ENCODE measurements at places on chromosomes 4 and X.
A peak's percentile ranks its signal among the peaks of the same experiment; 100 is the strongest.

GRCh38 chr4:151426513-151426912 is 17.5 kb downstream of the FHIP1A start:
- no peak for DNase-seq

GRCh38 chr4:20416800-20417199 is 165.1 kb downstream of the SLIT2 start:
- DNase-seq, result no peak

DNA sequence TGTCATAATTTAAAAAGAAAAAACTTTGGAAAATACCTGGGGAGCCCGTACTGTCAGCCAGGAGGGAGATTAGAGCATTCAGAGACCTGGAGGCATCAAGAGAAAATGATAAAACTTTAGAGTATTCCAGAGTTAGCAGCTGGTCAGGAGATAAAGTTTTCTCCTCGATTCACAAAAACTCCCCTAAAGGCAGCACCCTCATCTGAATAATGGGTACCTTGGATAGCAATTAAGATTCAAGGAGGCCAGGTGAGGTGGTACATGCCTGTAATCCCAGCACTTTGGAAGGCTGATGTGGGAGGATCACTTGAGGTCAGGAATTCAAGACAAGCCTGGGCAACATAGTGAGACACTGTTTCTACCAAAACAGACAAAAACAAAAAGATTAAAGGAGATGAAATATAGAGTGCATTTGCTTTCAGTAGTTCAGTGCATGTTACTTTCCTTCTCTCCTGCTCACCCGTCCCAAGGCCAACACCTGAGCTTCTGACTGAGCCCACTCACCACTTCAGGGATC is 18.6 kb upstream of the RAB40A start:
- DNase-seq, result no peak

DNA sequence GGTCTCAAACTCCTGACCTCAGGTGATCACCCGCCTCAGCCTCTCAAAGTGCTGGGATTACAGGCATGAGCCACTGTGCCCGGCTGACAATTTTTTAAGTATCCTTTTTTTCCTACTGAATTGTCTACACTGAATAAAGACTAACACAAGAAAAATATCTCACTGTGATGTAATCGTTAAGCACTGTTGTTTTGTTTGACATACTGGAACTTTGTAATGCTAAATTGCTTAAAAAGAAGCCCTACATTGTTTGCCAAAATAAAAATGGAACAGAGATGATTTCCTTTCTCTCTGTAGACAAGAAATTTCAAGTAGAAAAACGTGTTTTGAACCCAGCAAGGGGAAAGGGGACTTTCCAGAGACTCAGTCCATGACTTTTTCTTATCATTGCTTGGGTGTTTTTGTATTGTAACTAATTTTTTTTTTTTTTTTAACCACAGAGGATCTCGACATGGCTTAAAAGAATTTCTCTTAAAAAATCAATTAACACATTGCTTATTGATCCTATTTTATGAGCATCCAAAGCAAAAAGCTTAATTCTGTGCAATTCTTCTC is 74.9 kb downstream of the TMEM156 start:
- no peak for DNase-seq

DNA sequence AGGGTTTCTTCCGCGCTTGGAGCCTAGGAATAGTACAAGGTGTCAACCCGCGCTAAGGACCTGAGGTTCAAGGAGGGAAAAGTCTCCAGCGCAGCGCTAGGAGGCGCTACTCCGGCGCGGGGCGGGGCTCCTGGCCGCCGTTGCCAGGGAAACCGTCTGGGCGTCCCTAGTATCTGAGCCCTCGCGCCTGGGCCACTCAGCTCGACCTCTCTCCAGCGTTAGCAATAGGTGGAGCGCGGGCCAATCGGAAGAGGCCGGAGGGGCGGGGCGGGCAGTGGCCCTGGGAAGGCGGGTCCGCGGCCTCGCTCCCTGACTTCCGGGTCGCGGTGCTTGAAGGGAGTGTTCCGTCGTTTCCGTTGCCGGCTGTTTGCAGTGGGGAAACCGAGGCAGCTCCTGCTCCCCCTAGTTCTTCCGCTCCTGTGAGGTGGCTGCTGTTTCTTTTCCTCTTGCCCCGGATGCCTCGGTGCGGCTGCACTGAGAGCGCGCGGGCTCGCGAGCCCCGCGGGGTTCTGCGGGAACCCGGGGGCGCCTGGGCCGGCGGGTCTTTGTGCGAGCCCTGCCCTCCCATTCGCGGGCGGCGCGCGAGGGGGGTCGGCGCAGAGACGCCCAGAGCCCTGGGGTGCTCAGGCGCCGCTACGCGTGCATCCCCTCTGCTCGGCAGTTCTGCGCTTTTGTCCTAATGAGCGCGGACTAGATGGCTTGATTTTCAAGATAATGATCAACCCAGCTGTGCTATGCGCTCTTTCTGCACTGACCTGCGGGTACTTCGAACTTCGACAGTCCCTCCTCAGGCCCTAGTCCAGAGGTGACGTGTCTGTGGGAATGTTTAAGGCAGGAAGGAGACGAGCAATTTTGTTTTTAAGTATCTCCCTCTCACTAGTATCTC is at the start of gene ELMOD2:
TSS of gene ELMOD2 (plus strand) at position 312 of the 886 bp plus-strand sequence. CDS start 1,261 bp downstream, outside the sequence.
- peak; percentile 93 for DNase-seq

- DNase-seq, result no peak
Observed at GRCh38 chr4:150581056-150581605, 820 bp upstream of the MAB21L2 start.

DNA sequence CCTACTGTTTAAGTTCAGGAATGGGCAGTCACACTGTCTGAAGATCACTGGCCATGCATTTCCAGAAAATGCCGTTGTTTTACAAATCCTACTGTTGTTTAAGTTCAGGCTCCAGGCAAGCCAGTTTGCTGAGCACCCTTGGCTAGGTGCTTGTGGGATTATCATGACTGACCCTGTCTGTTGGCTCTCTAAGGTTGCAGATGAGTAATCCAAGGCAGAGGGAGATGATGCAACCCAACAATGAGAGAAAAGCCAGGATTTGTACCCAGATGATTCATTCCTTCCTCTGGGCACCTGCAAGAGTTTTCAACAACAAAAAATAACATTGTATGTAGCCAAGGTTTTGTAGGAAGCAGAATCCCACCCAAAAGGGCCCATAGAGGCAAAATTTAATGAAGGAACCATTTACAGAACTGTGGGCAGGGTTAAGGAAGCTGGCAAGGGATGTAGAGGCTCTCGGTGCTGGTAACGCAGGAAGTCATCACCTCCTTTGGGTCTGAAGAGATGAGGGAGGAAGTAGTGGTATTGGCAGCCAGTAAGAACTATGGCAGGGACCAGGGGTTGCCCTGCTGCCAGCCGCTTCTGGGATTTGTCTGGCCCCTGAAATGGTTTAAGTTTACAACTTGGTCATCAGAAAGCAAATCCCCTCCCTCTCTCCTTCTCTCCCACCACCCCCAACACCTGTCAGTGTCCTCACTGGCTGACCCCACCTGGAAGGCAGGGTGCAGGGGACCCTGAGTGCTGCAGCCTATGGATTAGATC is 54.8 kb downstream of the MSX1 start:
- no peak for DNase-seq

DNA sequence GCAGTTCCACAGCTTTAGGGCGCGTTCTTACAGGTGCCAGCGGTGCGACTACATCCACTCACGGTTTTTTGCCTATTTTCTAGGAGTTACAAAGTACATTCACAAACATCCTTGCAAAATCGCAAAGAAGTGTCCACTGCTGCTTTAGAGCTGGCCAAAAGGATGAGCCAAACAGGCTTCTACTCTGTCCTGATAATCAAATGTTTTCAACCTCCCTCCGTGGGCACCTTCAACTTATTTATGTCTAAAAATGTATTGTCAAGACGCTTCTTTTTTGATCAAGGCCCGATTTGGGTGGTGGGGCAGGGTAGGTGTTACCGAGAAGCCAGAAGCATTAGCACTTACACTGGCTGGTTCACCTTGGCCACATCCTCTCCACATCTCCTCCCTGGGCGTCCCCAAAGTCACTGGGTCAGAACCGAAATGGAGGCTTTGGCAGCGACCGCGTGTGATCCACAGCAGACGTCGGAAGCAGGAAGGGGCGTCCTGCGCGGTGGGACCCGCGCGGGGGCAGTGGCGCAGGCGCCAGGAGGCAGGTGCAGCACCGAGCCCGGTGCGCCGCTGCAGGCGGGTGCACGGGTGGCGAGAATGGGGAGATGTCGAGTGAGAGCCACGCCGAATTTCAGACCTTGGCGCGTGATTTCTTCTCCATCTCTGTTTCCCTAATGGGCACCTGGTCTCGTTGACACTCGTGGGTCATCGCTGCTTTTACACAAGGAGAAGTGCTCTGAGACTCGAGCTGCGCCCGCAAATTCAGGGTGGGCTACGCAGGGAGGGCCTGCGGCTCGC is 16.9 kb downstream of the NKX3-2 start:
- DNase-seq, result no peak

All from stimulated activated CD4-positive, alpha-beta T cell treated with anti-CD3 and anti-CD28 coated beads, TNF-alpha, amount 100 ng/mL, for 1 hour (primary cell).